ENCODE measurements at places on chromosomes 4 and X.
A peak's percentile ranks its signal among the peaks of the same experiment; 100 is the strongest.

- DNase-seq, result peak; percentile 71
Observed at GRCh38 chr4:1713003-1713851, 1.1 kb upstream of the SLBP start.

DNA sequence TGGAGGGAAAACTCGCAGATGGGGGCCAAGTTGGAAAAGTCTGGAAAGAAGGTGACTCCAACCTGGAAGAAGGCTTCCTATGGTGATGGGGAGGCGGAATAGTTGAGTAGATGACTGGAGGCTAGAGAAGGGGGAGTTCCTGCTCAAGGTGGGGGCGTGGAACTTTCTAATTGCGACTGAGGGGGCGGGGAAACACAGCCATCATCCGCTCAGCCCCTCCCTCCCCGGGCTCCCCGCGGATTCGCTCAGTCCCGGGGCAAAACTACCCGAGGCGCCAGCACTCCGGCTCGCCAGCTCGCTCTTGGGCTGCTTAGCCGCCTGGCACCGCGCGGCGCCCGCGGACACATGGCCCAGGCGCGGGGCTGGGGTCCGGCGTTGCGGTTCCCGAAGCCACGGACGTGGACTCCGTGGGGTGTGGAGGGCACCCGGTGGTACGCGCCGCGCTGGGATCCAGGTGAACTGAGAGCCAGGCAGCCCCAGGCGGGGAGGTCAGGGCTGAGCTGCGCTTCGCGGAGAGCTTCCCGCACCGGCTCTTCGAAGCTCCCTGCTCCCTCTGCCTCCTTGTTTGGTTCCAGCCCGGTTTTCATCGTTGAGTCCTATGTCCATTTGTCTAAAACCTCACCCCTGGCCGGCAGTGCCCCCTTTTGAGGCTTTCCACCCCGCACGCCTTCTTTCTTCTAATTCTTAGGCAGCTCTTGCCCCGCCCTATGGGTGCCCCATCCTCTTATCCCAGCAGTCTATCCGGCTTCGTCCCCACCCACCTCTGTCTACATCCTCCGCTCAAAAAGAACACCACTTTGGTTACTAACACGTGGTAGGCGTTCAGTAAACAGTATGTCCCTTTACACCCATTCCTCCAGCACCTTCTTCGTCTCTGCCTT lies 38.9 kb downstream of the STARD8 start:
- peak; percentile 48 for DNase-seq

DNA sequence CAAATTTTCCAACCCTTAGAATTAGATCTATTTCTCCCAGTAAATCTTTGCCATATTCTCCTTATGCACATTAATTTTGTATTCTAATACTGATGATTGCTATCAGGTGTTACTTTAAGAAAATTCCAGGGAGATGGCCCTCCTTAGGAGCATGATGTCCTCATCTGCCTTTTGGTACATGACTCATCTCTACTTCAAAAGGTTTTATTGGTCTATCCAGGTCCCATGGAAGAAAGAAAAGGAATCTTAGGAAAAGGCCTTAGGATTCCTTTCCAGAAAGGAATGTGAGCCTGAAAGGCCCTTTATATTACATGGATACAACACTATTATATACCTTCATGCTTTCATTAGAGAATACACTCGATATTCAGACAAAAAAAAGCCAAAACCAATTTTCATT lies 968.2 kb downstream of the STIM2 start:
- DNase-seq, result no peak

DNA sequence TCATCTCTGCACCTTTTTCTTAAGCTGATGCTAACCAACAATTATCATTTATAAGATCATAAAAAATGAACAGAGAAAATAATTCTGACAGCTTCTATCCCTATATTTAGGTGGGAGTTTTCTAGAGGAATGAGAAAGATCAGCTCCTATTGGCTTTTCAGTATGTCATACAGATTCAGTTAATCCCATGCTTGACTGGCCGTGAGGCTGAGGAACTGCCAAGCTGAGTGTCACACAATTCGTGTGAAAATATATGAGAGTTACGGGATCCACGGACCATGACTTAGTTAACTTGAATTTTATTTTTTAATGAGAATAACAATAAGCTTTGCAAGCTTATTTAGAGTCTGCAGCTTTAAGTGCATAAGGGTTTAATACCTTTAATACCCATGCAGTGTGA lies 37.5 kb downstream of the PHEX start:
- DNase-seq, result no peak

GRCh38 chr4:159206427-159206871 lies 103.6 kb downstream of the RAPGEF2 start:
- no peak for DNase-seq

DNA sequence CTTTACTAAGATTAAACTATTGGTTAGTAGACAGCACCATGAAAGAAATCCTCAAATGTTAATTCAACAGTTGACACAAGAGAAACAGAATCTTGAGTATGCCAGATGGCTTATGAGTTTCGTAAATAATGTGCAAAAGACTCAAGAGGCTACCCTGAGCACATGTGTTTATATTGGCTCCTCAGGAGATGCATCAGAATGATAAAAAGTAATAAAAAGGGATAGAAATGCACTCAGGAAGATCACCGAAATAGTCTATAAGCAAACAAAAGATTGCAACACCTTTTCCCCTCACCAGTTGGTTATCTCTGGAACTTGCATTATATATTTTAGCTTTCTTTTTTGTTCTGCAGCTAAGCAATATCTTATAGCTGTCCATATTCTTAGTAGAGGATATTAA lies 84.4 kb downstream of the SCFD2 start:
- no peak for DNase-seq

- DNase-seq, result peak; percentile 85
Observed at GRCh38 chr4:88177983-88178625, 19.7 kb upstream of the ABCG2 start.

- DNase-seq, result no peak
Observed at GRCh38 chr4:94911106-94911505, 153.4 kb downstream of the BMPR1B start.

DNA sequence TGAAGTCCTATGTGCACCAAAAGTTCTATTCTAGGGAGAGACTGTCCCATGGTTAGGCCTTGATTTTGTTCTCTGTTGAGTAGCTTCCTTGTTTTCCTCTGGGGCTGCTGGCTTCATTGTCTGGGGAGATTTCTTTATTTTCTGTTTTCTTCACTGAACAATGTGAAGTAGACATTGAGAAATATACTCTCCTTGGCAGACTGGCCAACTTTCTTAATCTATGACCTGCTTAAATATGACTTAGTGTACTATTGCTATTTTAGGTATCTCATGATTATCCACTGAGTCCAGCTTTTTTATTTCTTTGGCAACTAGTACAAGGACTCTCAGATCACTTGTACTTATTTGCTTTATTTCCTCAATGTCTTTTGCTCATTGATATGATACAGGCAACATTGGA lies 1594.6 kb downstream of the ARAP2 start:
- no peak for DNase-seq

- no peak for DNase-seq
Observed at GRCh38 chr4:20445933-20446723, 194.4 kb downstream of the SLIT2 start.
